ENCODE measurements at places on chromosomes 5 and 9.

DNA sequence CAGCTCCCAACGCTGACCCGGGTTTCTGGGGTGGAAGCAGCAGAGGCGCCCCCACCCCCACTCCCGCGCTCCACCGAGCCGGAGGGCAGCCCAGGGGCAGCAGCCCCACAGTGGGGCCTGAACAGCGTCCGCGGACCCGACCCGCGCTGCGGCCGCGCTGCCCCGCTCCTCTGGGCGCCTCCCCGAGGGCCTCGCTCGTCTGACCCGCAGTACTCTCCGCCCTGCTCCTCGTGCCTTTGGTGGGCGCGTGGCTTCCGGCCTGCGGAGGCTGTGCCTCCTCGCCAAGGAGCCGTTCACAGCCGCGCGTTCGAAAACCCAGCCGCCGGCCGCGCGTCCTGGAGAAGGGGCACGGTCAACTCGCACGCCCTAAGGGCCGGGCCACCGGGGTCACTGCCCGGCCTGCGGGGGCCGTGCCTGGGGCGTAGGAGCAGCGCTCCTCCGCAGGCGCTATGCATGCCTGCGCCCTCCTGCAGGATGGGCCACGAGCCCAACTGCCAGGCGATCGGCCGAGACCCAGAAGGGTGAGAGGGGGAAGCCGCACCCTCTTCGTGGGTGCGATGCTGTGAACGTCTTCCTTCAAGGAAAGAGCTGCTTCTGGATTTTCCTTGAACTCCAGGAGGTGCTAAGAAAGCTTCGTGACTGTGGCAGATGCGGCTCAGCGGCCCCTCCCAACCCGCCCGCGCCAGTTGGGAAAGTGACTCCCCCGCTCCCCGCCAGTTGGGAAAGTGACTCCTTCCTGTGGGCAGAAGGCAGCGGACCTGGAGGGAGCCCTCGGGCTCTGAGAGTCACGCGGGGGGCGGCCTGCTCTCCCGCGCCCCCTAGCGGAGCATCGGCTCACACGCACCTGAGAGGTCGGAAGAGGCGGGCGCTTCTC lies 82.7 kb downstream of the HSD17B3 start:
- H3K4me1 ChIP-seq, result peaks cover 11% of the 10 kb centered on the region
- peaks cover 80% of the 10 kb centered on the region for H3K27me3 ChIP-seq
- no peaks in the 10 kb centered on the region for H3K36me3 ChIP-seq
- H3K4me3 ChIP-seq, result peak overlapping the region; percentile 13
- peak; percentile 81 for DNase-seq

DNA sequence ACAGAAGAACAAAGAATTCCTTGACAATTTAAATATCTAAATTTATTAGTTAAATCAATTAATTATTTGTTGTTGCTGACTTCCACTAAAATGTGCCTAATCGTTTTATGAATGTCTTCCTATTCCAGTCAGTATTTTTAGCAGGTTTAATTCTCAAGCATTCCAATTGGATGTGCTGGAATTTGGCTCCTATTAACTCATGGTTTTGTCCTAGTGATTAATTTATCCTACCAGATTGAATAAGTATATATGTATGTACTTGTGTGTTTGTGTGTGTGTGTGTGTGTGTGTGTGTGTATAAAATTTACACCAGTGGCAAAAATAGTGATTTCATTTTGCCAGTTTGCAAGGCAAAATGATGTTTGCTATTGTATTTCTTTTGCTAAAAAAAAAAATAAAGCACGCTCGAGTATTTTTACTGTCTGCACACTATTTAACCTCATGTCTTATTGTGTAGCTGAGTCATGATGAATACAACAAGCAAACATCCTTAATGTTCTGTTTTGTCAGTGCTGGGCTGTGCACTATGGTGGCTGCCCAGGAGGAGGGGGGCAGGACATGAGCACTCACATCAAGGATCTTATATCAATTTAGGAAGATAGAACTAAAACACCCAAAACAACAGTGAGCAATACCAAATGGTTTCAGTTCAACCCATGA lies 375.5 kb downstream of the PDE4D start:
- no peak for DNase-seq
- H3K27me3 ChIP-seq, result no peaks in the 10 kb centered on the region
- no peak overlapping the region for H3K4me3 ChIP-seq
- no peak overlapping the region for H3K27ac ChIP-seq
- H3K36me3 ChIP-seq, result no peaks in the 10 kb centered on the region

- H3K27ac ChIP-seq, result no peak overlapping the region
- no peak overlapping the region for H3K4me3 ChIP-seq
- no peak for DNase-seq
- no peaks in the 10 kb centered on the region for H3K27me3 ChIP-seq
- H3K4me1 ChIP-seq, result no peaks in the 10 kb centered on the region
Measured at GRCh38 chr9:13088720-13089427, 190.6 kb downstream of the MPDZ start.

- no peak overlapping the region for H3K27ac ChIP-seq
- peaks cover 4% of the 10 kb centered on the region for H3K4me1 ChIP-seq
- DNase-seq, result no peak
- no peak overlapping the region for H3K4me3 ChIP-seq
Measured at GRCh38 chr5:135490245-135491037, 38.3 kb upstream of the TIFAB start.

DNA sequence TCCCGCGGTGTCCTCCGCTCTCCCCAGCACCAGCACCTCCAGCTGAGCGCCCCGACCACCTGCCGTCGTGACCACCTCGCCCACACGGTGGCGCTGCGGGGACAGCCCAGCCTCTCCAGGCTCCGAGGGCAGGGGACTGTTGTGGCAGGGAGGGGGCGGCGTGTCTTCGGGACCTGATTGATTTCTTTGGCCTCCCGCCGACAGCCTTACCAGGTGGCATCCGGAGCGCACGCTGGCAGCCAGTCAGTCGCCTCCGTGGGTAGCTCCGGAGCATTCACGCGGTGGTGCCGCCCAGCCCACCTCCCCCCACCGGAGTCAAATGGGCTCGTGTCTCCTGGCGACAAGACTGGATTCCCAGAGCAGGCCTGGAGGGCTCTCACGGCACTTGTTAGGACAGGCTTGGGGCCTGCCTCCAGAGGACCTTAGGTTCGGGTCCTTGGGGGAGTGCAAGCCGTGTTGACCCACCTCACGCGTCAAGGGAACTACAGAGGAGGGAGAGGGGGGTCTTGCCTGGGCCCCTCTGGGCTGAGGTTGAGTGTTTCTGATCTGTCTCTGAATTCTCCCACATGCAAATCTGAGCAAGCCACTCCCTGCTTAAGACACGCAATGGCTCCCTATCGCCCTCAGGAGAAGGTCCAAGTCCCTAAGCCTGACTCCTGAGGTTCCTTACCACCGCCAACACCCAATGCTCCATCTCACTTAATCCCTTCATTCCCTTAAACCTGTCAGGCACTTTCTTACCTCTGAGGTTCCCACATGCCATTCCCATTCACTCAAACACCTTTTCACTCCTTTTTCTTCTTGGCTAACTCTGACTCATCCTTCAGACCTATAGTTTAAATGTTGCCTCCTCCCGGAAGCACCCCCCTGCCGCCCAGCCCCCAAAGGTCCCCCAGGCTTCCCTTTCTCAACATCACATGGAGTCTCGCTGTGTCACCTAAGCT lies 51.2 kb upstream of the GGTA1 start:
- H3K27me3 ChIP-seq, result peaks cover 11% of the 10 kb centered on the region
- H3K27ac ChIP-seq, result no peak overlapping the region
- H3K4me3 ChIP-seq, result no peak overlapping the region

DNA sequence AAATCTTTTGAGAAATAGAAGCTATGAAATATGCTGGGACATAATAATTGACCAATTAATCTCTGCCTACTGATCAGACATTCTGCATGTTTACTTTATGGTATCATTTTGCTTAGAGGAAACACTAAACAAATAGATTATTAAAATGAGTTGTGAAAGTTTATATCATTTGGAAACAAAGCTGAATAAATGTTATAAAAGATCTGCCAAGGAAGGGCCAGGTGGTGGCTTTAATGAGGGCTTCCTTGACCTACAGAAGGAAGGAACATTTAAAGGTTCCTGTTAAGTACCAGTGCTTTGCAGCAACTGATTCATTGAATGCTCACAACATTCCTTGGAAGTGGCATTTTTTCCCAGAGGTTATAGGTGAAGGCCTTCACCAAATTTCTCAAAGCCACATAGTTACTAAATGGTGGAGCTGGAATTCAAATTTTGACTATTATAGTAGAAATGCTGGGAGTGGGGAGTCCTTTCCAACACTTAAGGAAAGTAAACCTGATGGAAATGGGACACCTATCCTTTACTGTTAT lies 250.7 kb downstream of the GABRB2 start:
- H3K27me3 ChIP-seq, result no peaks in the 10 kb centered on the region
- no peak overlapping the region for H3K4me3 ChIP-seq
- H3K4me1 ChIP-seq, result no peaks in the 10 kb centered on the region

DNA sequence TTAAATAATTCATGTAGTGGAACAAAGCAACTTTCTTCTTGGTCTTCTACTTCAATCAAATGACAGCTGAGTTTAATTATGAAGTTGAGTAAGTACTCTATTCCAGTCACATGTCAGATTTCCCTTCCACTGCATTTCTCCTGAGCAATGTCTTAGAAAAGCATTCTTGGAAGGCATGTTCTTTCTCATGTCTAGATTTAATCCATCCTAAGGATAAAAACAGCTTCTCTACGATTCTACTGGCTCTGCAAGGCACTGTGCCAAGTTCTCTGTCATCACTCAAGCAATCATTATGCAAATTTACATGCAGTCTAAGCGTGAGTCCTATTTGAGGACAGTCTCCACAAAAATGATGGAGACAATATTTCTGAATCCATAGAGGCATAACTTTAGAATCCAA lies 142.4 kb downstream of the YIPF5 start:
- DNase-seq, result no peak
- H3K27ac ChIP-seq, result no peak overlapping the region
- no peaks in the 10 kb centered on the region for H3K36me3 ChIP-seq
- no peaks in the 10 kb centered on the region for H3K4me1 ChIP-seq
- H3K27me3 ChIP-seq, result no peaks in the 10 kb centered on the region

DNA sequence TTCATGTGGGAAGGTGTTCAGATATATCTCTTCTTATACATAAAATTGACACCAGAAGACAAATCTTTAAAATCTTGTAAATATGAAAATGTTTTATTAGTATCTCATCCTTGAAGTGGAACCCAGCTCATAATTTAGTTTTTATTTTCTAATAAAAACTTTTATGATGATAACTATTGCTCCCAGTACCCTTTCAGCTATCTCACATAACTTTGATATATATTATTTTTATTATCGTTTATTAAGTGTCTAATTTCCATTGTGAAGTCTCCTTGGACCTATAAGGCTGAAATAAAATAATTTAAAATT lies 16.0 kb downstream of the PCDHB15 start:
- DNase-seq, result no peak
- H3K36me3 ChIP-seq, result peaks cover 25% of the 10 kb centered on the region
- no peaks in the 10 kb centered on the region for H3K27me3 ChIP-seq
- no peak overlapping the region for H3K27ac ChIP-seq
- no peaks in the 10 kb centered on the region for H3K4me1 ChIP-seq

- DNase-seq, result no peak
- H3K27me3 ChIP-seq, result no peaks in the 10 kb centered on the region
- no peaks in the 10 kb centered on the region for H3K4me1 ChIP-seq
- H3K27ac ChIP-seq, result no peak overlapping the region
- no peak overlapping the region for H3K4me3 ChIP-seq
Measured at GRCh38 chr9:97831843-97832636, 21.0 kb upstream of the FOXE1 start.

GRCh38 chr9:130138171-130138653 lies 34.0 kb upstream of the NCS1 start:
- peaks cover 44% of the 10 kb centered on the region for H3K4me1 ChIP-seq
- peak overlapping the region; percentile 36 for H3K27ac ChIP-seq
- no peak for DNase-seq
- H3K4me3 ChIP-seq, result no peak overlapping the region
